ENCODE measurements at places on chromosomes 11 and 22.

DNA sequence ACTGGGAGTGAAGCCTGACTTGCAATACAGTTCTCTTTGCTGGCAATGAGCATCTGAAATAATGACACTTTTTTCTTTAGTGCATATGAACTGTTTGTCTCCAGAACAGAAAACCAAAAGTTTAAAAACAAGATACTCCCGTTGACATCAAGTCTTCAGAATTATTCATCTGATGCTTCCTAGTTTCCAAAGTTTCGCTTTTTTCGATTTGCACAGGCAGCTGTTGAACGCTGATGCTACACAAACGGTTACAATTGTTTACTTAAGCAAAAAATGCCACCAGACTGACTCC is 612 bp upstream of the BIRC2 start:
- DNase-seq, result no peak

DNA sequence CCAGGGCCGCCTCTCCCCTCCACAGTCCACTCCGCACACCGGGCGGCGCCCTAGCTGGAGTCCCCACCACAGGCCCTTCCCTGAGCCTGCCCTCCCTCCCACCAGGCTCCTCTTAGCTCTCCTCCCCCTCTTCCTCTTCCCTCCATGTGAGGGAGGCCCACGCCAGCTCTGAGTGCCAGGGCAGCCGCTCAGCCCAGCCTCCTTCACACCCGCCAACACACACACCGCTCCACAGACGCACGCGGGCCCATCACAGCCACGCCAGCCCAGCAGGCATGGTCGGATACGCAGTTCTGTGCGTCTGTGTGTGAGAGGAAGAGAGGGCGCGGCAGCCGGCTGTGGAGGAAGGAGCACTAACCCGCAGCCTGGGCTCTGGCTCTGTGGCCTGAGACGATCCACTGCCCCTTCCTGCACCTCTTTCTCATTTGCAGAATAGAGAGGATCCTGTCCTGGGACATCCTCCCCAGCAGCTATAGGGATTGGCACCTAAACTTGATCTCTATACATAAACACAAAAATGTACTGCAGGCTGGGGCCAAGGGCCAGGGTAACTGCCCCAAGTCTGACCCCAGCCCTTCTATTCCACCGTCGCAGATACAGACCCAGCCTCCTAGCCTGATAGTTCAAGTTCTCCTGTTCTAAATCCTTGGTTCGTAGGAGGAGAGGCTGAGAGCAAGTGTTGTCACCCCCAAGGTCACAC is 3.5 kb downstream of the CHRM4 start:
- DNase-seq, result no peak

- DNase-seq, result no peak
These were observed 67.8 kb downstream of the GGTLC2 start for GRCh38 chr22:22712092-22712658.

GRCh38 chr22:19806213-19807160 is 45.9 kb downstream of the TBX1 start:
- DNase-seq, result no peak

DNA sequence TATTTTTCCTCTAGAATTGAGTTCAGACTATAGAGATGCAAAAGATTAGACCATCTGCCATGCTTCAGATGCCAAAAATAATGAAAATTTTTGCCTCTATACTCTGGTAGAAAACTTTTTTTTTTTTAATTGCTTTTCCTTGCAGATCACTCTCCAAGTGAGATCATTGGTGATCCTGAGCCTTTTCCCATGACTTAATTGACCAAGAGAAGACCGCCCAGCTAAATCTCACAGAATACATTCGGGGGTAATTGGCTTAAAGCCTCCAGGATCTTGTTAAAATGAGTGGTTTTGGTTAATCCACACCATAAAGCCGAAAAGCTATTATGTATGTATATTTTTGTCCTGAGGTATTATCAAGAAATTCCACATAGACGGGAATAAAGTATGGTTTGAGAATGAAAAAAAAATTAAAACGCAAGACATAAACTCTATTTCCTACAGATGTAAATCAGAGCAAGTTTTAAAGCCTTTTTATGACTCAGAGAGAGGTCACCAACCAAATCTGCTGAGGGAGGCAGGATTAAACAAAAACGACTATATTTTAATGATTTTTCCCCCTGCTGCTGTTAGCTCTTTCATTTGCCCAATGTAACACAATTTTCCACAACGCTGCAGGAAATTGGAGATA is 64.0 kb downstream of the PARVA start:
- DNase-seq, result peak; percentile 56

DNA sequence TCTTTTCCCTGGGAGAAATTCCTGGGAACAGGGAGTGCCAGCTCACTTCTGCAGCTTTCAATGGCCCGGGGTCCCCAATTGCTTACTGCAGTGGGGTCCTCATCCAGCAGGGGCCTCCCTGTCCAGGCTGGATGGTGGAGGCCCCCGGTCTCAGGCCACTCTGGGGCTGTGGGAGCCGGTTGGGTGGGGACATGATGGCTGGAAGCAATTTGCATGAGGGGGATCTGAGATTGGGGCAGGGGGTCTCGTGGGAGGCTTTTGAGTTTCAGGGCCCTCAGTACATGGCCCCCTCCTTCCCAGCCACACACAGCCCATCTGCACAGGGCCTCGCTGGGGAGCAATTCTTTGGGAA is 25.2 kb downstream of the MRGPRD start:
- DNase-seq, result no peak

GRCh38 chr11:16410479-16410878 is 54.1 kb upstream of the SOX6 start:
- no peak for DNase-seq

DNA sequence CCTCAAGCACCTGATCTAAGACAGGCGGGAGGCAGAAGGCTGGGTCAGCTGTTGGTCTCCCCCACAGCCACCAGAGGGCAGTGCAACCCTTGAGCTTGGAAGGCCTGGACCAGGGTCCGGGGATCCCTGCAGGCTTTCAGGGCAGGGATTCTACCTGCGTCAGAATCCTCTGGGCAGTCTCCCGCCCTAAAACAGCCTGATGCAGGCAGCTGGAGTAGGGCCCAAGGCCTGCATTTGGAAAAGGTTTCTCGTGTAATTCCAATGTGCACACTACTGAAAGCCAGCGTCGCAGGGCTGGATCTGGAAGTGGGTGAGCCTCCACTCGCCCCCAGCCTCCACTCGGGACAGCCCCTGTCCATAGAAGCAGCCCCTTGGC is 31.8 kb downstream of the BID start:
- DNase-seq, result peak; percentile 79

- DNase-seq, result no peak
These were observed at the start of gene SERPIND1 for GRCh38 chr22:20773793-20774212. Gene SERPIND1 (plus strand): TSS chr22:20774113. CDS start chr22:20779313, 5,200 bp downstream.

DNA sequence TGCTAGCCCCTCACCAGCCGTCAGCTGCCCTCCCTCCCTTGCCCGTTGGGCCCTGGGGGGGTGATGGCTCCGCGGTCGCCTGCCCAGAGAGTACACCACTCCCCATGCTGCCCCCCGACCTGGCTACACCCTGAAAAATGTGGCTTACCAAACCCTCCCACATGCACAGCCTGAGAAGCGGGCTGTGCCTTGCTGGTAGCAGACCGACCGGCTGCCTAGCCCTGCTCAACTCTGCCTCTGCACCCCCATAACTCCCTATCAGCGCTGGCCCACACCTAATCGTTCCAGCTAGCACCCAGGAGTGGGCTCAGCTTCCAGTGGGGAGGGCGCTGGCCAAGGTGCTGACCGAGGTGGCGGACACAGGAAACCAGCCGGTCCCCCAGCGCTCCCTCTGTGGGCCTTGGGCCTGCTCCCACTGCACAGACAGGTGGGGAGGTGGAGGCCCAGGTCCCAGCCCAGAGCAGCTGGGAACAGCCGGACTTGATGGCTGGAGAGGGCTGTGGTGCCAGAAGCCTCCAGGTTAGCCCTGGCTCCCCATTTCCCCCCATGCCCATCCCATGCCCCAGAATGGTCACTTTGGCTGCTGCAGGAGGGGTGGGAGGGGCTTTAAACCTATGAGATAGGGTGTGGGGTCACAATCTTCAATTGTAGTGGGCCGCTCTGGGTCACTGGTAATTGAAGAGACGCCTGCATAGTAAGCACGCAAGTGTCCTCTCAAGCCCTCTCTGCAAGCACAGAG is 32.1 kb upstream of the PRODH start:
- DNase-seq, result peak; percentile 12

DNA sequence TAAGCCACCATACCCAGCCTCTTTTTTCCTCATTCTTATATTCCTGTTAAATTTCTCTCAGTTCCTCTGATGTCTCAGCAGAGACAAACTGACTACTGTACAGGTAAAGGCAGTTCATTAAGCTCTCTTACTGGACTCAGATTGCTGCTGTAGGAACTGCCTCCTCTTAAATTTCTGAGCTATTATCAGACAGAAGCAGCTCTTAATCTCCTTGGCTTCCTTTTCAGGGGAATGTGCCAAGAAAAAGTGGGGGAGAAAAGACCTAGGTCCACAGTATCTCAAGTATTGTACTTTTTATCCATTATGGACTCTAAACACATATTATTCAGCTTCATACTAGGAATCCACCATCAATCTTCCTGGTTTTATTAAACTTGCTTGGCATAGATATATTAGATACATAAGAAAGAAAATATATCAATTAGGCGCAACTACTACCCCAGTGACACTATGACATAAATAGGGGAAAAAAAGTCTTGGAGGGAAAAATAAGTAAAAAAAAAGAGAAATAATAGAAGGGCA is 26.1 kb downstream of the MRTFA start:
- no peak for DNase-seq

- DNase-seq, result no peak
These were observed 25.6 kb downstream of the HEPHL1 start for GRCh38 chr11:94046796-94047195.

DNA sequence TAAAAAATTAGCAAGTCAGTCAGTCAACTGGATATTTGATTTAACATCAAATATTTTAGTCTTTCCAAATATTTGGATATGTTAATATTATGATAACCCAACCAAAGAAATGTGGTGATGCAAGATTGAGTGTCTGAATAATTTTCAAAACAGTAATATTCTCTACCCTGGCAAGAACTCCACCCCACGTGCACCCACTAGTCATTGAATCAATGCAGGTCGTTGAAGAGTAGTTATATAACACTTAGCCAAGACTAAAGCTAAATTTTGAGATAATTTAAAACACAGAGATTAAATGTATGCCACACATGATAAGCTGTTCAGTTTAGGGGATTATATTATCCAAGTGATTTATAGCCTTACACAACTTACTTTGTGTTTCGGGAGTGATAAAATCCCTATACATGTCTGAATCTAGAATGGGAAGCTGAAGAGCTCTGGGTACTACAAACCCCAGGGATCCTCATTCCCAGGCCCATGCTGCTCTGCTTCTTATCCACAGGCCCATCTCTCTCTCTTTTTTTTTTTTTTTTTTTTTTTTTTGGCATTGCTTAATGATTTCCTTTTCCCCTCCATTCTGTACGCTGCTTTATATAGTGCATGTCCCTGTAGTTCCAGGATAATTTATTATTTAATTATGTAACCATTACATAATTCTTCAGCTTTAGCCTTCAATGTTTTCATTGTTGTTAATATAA is 392.9 kb downstream of the NTM start:
- no peak for DNase-seq

DNA sequence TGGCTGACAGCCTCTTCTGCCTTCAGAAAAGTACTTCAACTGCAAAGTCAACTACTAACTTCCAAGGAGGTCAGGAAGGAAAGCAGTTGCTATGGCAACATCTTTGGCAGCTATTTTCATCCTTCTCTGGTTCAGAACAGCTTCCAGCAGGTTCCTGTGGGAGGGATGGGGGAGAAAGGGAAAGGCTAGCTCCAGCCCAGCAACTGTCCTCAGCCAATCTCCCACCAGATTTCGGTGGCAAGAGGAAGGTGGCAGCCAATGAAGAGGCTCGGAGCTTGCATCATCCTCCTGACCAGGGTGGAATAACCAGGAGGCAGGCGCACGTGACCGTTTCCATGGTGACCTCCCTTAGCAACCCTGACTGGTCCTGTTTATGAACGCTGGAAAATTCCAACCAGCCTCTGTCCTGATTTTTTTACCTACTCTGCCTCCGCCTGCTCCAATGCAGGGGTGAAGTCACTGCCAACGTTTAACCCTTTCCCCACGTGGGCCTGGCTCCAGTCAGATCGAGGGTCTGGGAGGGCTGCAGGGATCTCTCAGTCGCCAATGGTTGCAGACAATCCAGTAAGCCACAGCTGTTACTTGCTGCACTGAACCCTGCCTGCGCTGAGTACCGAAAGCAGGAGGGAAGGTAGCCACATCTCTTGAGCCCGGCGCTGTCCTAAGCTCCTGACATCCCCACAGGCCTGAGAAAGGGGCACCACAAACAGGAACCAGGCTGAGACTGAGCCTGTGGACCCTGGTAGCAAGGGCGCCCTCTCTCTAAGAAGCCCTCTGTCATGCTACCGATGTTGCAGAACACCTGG is 11.2 kb upstream of the MALAT1 start:
- DNase-seq, result peak; percentile 100

DNA sequence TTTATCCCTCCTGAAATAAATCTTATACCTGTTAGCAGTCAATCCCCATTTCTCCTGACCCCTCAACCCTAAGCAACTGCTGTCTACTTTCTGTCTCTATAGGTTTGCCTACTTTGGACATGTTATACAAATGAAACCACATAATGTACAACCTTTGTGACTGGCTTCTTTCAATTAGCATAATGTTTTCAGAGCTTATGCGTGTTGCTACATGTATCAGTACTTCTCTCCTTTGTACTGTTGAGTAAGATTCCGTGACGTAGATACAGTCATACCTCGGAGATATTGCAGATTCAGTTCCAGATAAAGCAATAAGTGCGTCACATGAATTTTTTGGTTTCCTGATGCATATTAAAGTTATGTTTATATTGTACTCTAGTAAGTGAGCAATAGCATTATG is 127.3 kb downstream of the MORC2 start:
- DNase-seq, result peak; percentile 10

GRCh38 chr22:47289336-47289985 is 527.0 kb downstream of the TBC1D22A start:
- no peak for DNase-seq

DNA sequence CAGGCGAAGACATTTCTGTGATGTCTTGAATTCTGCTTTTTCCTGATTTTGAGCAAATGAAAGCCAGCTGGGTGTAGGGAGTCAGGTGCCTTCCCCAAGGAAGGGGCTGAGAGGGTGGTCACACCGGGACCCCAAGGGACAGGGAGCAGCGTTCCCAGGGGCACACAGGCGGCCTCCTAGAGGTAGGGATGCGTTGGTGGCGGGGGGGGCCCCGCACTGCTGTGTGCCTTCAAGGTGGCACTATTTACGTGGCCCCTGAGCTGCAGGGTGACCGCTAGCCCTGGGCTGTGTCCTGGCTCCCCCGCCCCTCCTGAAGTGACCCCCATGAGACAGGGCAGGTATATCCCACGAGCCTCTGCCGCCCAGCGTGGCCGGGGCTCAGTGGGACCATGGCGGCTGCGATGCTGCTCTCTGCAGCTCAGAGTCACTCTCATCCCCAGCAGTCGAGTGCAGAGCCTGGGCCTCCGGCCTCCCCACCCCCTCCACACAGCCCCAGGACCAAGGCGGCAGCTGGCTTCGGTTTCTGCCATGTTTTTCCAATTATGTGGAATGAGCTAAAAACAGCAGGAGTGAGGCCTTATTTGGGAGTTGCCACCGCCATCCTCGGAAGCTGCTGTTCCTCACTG is 60.9 kb downstream of the LRP5 start:
- peak; percentile 83 for DNase-seq

DNA sequence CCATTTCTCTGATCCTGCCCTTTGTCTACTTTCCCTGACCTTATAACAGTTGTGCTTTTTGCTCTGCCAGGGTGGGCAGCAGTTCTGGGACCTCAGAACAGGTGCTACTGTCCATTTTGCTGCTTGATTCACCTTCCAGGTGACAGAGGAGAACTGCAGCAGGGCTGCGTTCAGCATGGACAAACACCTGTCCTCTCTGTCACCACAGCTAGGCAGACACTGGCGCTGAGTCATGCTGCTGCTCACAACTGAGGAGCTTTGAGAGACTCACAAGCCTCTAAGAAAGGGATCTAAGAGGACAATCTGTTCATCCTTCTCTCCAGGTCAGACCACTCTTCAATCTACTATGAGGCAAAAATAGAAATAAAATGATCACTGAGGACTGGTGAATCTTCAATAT is 1144.5 kb upstream of the CCDC90B start:
- DNase-seq, result no peak
